T-helper 1 cell treated with Interleukin-12 subunit alpha and Interleukin-12 subunit beta and Interleukin-4 antibody, amounts not matched to agents 30 ng/mL and 1 ng/mL, for 36 hours (primary cell): ENCODE measurements at places on chromosomes 4 and X. TPM values are rescaled to one million over a fixed set of nuclear protein-coding genes. Genes with fewer than 3 reads are reported as not detected.

Gene MUC7
- not detected in 2 replicates for total RNA-seq

Gene TGIF2LX
- total RNA-seq, result not detected in 2 replicates

Gene PFKFB1
- total RNA-seq, result 0.15 and 0.56 TPM in 2 replicates

Gene EFHC2
- total RNA-seq, result 0.24 and 0.32 TPM in 2 replicates

Gene CLCN4
- not detected in 2 replicates for total RNA-seq

Gene USP26
- not detected in 2 replicates for total RNA-seq

Gene TKTL1
- 1.1 and 1.5 TPM in 2 replicates for total RNA-seq

Gene CDS1
- total RNA-seq, result 0.05 TPM in 2 replicates

Gene ABCG2
- 0.68 and 0.74 TPM in 2 replicates for total RNA-seq

Gene CXorf38
- 20.4 and 21.2 TPM in 2 replicates for total RNA-seq

Gene C4orf54
- not detected in 2 replicates for total RNA-seq

Gene JCHAIN
- not detected in 2 replicates for total RNA-seq

Gene NLRP2B
- not detected in 2 replicates for total RNA-seq

Gene CXCL10
- 9.8 and 10.5 TPM in 2 replicates for total RNA-seq

Gene XAGE1B
- not detected in 2 replicates for total RNA-seq

Gene EDNRA
- total RNA-seq, result not detected in 2 replicates

Gene NALF2
- 0.20 and 0.32 TPM in 2 replicates for total RNA-seq

Gene CFAP47
- total RNA-seq, result not detected in 2 replicates

Gene ZNF157
- total RNA-seq, result 0.15 and 0.20 TPM in 2 replicates

Gene LSM6
- 41.2 and 47.6 TPM in 2 replicates for total RNA-seq

Gene SLITRK4
- total RNA-seq, result not detected in 2 replicates

Gene CT45A2
- not detected in 2 replicates for total RNA-seq

Gene HS3ST1
- 0.15 and 0.17 TPM in 2 replicates for total RNA-seq

Gene MAGEB2
- not detected in 2 replicates for total RNA-seq

Gene AMER1
- total RNA-seq, result 6.5 TPM in 2 replicates

Gene TLR6
- total RNA-seq, result 6.7 and 7.6 TPM in 2 replicates

Gene PABPC4L
- total RNA-seq, result not detected in 2 replicates
